ENCODE measurements at places on chromosomes 4 and X. TPM values are rescaled to one million over a fixed set of nuclear protein-coding genes. Genes with fewer than 3 reads are reported as not detected.

Gene ADRA2C
- total RNA-seq: 0.31 TPM

Gene DUSP21
- total RNA-seq: not detected

Gene HMGB2
- 197 TPM for total RNA-seq

Gene SPACA5
- total RNA-seq: not detected

Gene ZNF141
- total RNA-seq: 14.8 TPM

Gene RTL9
- not detected for total RNA-seq

Gene KIF4A
- 11.3 TPM for total RNA-seq

Gene MAP7D3
- 13.1 TPM for total RNA-seq

Gene STS
- 1.8 TPM for total RNA-seq

Gene OPRPN
- total RNA-seq: not detected

Gene PPBP
- not detected for total RNA-seq

Gene SHISA3
- total RNA-seq: 5.0 TPM

Gene NHSL2
- total RNA-seq: 12.8 TPM

Gene SLC10A4
- total RNA-seq: 0.06 TPM

Gene TRIM2
- total RNA-seq: 10.4 TPM

Gene UGT2B17
- not detected for total RNA-seq

Gene BRS3
- not detected for total RNA-seq

Gene NKX6-1
- not detected for total RNA-seq

Gene AWAT2
- total RNA-seq: not detected

Gene NAP1L3
- total RNA-seq: 0.16 TPM

Gene BGN
- total RNA-seq: 4.4 TPM

Gene EGFL6
- total RNA-seq: not detected

Gene PNCK
- total RNA-seq: not detected

Gene ATP8A1
- total RNA-seq: 26.3 TPM

Gene MAGEE2
- total RNA-seq: not detected

Gene OSTC
- total RNA-seq: 140 TPM

Gene UGT2B10
- not detected for total RNA-seq

Gene SSX2
- total RNA-seq: not detected

Gene HPGD
- not detected for total RNA-seq

Gene AMBN
- not detected for total RNA-seq

Gene TEX13C
- total RNA-seq: not detected

Gene FAAH2
- 0.16 TPM for total RNA-seq

Gene BANK1
- total RNA-seq: 0.06 TPM

Gene SPP1
- total RNA-seq: not detected

Gene MCUB
- 42.9 TPM for total RNA-seq

Gene ABLIM2
- 6.6 TPM for total RNA-seq

Gene GIMD1
- not detected for total RNA-seq

Gene RNF150
- 0.38 TPM for total RNA-seq

Gene STPG2
- 0.13 TPM for total RNA-seq

Gene EDNRA
- 0.16 TPM for total RNA-seq

Gene HS3ST1
- 1.1 TPM for total RNA-seq

Measured in bladder microvascular endothelial cell (primary cell).